ENCODE measurements at places on chromosomes 3 and 15.

GRCh38 chr3:155350571-155350970 is 57.1 kb upstream of the STRIT1 start:
- no peak for DNase-seq

DNA sequence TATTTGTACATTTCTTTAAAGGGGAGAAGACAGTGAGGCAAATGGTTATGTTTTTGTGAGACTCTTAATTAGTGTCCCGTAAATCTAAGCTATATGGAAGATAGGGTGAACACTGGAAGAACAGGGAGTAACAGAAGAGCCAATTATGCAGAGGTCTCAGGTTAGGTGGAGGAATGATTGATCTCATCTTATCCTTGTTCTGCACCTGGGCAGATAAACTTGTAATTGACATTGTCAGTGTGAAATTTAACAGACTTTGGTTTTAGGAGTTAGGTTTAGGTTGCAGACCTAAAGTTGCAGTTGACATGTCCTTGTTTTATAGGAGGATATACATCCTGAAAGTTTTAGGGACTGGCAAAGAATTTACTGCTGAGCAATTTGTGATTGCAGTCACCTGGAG is 3.1 kb upstream of the TWF2 start:
- no peak for DNase-seq

DNA sequence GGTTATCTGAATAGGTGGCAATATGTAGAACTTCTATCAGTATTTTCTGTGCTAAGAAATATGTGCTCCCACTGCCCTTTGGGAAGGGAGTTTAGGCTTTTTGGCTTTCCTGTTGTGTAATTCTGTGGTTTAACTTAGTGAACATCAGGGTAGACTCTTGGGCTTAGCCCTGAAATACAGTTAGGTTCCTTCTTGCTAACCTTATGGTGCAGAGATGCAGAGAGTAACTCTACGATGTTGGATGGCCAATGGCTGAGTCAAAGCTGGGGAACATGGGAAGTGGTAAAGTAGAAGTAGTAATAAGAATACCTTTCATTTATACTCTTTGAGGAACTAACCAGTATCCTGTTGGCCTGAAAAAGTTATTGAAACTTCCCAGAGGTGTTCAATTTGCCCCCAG is 80.8 kb upstream of the IL12A start:
- no peak for DNase-seq

GRCh38 chr3:44444437-44444836 is 33.0 kb downstream of the ZNF445 start:
- DNase-seq, result no peak

- DNase-seq, result no peak
Measured at GRCh38 chr3:53677413-53677812, 168.8 kb downstream of the CHDH start.

DNA sequence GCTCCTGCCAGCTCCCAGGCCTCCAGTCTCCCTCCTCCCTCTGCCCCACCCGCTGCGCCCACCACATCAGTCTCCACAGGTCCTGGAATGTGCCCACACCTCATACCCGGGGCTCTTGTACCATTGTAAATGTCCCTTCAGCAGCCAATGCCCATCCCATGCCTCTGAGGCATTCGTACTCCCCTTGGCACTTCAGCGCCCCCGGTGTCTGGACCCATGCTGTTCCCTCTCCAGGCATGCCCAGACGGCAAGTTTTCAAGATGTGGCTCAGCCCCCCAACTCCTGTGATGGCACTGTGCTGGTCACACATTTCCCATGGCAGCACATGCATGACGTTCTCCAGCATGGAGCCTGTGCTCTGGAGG is 13.3 kb downstream of the PLXND1 start:
- DNase-seq, result no peak

DNA sequence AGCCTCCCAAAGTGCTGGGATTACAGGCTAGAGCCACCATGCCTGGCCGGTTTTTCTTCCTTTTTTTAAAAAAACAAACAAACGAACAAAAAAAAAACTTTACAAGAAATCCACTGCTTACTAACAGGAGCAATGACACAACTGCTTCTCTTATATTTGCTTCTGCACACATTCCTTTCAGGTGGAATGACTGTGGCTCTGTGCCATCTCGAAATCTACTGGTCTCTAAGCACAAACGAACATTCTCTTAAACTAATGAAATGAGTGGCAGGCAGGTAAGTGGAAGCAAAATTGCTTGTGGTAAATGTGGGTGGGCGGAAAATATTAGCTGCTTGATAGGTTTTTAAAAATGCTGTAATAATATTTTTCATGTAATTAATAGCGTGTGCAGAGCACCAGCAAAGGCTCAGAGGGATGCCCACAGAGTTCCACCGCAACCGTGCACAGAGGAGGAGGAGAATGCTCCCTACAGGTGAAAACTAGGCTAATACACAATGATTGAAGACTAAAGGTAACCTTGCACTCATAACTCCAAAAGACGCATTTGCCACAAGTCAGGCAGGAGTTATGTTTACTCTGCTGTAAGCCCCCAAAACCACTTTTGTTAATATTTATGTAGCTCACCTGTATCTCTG is 77.4 kb downstream of the LSAMP start:
- DNase-seq, result no peak

- DNase-seq, result no peak
Measured at GRCh38 chr3:47301456-47301855, 18.7 kb downstream of the KLHL18 start.

GRCh38 chr3:79339846-79340245 is 428.0 kb downstream of the ROBO1 start:
- no peak for DNase-seq

GRCh38 chr15:63517628-63518027 is 13.2 kb downstream of the USP3 start:
- DNase-seq, result no peak

DNA sequence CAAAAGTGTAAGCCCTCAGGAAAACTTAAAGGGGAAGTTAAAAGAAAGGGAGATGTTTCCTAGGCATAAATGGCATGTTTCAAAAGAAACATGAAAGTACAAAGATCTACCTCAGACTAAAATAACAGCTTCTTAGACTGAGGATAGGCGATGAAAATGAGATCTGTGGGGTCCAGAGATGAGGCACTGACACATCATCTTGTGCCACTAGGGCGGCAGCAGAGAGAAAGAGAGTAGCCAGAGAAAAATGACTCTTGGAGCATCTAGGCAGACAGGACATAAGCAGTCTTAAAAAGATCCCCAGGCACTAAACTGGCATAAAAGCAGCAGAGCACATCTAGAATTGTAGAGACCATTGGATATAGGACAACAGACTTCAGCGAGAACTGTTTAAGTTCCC is 42.5 kb upstream of the RFX7 start:
- DNase-seq, result no peak

- no peak for DNase-seq
Measured at GRCh38 chr15:52171386-52171785, 19.8 kb downstream of the GNB5 start.

GRCh38 chr3:25130724-25131520 is 297.1 kb upstream of the RARB start:
- DNase-seq, result no peak

DNA sequence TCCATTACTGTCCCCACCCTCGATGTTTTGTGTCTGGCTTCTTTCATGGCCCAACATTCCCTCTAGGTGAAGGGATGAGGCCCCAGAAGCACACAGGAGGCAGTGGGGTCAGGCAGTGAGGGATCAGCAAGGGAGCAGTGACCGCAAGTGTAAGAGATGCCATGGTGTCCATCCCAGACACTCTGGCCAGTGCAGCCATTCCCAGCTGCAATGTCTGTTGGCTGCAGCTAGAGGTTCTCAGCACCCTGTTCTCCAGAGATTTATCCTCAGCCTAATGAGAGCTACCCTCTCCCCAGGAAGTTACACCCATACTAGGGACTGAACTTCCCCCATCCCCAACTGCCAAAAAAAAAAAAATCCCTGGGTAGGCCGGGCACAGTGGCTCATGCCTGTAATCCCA is 40.2 kb downstream of the TRANK1 start:
- no peak for DNase-seq

DNA sequence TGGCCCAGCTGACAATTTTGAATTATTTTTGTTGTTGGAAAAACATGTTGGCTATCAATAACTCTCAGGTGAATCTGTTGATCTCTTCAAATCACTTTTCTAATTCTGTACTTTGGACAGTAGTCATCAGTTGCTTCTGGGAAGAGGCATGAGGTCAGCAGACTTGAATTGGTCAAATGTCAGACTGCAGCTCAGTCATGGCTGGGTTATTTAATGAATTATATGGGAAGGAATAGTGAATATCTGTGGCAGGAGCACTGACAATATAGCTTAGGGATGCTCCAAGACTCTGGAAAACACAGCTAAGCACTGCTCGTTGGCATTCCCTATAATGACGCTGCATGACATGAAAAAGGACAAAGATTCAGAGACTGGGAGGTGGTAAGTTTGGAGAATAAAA is 98.8 kb upstream of the GAP43 start:
- DNase-seq, result no peak

DNA sequence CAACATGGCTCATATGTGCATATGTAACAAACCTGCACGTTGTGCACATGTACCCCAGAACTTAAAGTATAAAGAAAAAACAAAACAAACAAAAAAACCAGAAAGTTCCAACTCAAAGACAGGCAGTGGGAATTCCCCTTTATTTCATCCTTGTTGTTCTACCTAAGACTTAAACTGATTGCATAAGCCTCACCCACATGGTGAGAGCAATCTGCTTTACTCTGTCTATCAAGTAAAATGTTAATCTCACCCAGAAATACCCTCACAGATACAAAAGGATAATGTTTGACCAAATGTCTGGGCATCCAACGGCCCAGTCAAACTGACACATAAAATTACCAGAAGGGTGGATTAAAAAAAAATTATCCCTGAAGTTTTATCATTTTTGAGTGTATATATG is 190.9 kb upstream of the PLSCR5 start:
- DNase-seq, result no peak

GRCh38 chr3:24360957-24361356 is 133.7 kb downstream of the THRB start:
- DNase-seq, result no peak

Data from CD4-positive, alpha-beta memory T cell (primary cell).